Gastrocnemius medialis (tissue), 4 donors: ENCODE measurements at places on chromosomes 1 and 21. TPM values are rescaled to one million over a fixed set of nuclear protein-coding genes. Genes with fewer than 3 reads are reported as not detected.

MAP3K6 gene
- 17.8 TPM for total RNA-seq

UBXN11 gene
- total RNA-seq: 3.5 TPM

RALGPS2 gene
- 6.5 TPM for total RNA-seq

CLCA4 gene
- total RNA-seq: not detected

TTC3 gene
- total RNA-seq: 45.3 TPM

REN gene
- not detected for total RNA-seq

SMCP gene
- total RNA-seq: not detected

NFASC gene
- total RNA-seq: 4.7 TPM

GPR3 gene
- total RNA-seq: not detected

APCS gene
- not detected for total RNA-seq

CFAP141 gene
- not detected for total RNA-seq

- peaks cover 10% of the 10 kb centered on the region for H3K4me1 ChIP-seq
- H3K4me3 ChIP-seq: no peak overlapping the region
- H3K36me3 ChIP-seq: no peaks in the 10 kb centered on the region
- no peak for DNase-seq
- no peak overlapping the region for H3K27ac ChIP-seq
- H3K27me3 ChIP-seq: no peaks in the 10 kb centered on the region
Observed at GRCh38 chr1:151898519-151898991, 10.8 kb downstream of the THEM4 start.

GRCh38 chr1:163205513-163205912, 2.8 kb upstream of the RGS5 start:
- H3K27ac ChIP-seq: no peak overlapping the region
- no peaks in the 10 kb centered on the region for H3K27me3 ChIP-seq
- no peak for DNase-seq
- H3K4me3 ChIP-seq: no peak overlapping the region

DNA sequence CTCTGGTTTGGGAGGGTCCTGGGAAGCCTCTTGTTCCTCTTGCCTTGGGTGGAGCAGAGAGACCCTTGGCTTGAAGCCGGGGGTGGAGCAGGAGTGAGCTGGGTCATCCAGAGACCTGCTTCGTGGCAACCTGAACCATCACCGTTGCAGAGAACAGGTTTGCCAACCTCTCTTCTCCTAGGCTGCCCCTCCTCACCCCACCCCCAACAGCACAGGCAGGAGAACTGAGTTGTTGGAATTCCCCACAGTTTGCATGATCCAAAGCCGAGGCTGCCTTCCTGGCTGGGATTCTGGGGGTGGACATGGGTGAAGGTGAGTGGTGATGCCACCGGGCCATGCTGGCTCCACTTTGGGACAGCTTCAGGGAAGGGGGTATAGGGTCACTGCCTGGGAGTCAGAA, 2.2 kb downstream of the WNT4 start:
- H3K27me3 ChIP-seq: no peaks in the 10 kb centered on the region
- H3K4me3 ChIP-seq: no peak overlapping the region
- no peaks in the 10 kb centered on the region for H3K36me3 ChIP-seq

- H3K4me1 ChIP-seq: peaks cover 43% of the 10 kb centered on the region
- no peak overlapping the region for H3K27ac ChIP-seq
Observed at GRCh38 chr1:67574221-67574620, 110.8 kb upstream of the GADD45A start.

DNA sequence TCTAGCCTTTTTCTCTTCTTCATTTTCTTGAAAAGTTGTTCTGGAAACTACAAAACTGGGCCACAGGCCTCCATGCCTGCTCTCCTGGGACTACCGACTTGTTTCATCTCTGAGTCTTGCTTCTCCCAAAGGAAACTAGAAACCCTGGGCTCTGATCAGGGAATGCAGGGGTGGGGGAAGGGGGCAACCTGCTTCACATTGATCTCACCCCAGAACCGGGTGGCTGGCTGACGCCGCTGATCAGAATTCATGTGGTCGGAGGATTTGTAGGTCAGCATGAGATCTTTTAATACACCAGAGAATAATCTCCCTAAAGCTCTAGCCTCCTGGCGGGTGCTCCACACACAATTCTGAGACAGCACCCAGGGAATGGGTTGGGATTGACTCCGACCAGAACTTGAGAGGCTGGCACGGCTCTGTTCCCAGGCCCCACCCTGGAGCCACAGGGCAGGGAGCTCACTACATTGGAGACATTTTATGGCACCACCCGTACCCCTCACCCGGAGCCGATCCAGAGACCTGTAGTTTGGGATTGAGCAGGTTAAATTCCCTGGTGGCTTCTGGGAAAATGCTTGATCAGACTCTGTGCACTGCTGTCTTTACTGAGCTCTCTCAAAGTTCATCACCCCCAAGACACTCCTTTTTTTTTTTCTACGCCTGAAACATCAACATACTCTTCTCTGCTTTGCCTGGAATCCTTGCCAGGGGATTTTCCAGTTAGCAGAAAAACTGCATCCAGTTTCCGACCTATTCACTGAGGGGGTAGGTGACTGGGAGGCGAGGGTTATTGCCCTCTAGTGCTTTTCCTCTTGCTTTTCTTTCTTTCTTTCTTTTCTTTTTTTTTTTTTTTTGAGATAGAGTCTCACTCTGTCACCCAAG, 12.2 kb upstream of the ARHGEF10L start:
- H3K36me3 ChIP-seq: no peaks in the 10 kb centered on the region
- no peak for DNase-seq
- peaks cover 24% of the 10 kb centered on the region for H3K4me1 ChIP-seq
- no peak overlapping the region for H3K4me3 ChIP-seq

- no peaks in the 10 kb centered on the region for H3K36me3 ChIP-seq
- no peak overlapping the region for H3K27ac ChIP-seq
- H3K27me3 ChIP-seq: no peaks in the 10 kb centered on the region
Observed at GRCh38 chr1:162151900-162152829, 82.7 kb downstream of the NOS1AP start.

GRCh38 chr1:199272628-199273086, 633.8 kb downstream of the PTPRC start:
- H3K4me1 ChIP-seq: peaks cover 17% of the 10 kb centered on the region
- H3K27me3 ChIP-seq: no peaks in the 10 kb centered on the region
- no peak overlapping the region for H3K4me3 ChIP-seq
- H3K27ac ChIP-seq: no peak overlapping the region
- no peaks in the 10 kb centered on the region for H3K36me3 ChIP-seq

DNA sequence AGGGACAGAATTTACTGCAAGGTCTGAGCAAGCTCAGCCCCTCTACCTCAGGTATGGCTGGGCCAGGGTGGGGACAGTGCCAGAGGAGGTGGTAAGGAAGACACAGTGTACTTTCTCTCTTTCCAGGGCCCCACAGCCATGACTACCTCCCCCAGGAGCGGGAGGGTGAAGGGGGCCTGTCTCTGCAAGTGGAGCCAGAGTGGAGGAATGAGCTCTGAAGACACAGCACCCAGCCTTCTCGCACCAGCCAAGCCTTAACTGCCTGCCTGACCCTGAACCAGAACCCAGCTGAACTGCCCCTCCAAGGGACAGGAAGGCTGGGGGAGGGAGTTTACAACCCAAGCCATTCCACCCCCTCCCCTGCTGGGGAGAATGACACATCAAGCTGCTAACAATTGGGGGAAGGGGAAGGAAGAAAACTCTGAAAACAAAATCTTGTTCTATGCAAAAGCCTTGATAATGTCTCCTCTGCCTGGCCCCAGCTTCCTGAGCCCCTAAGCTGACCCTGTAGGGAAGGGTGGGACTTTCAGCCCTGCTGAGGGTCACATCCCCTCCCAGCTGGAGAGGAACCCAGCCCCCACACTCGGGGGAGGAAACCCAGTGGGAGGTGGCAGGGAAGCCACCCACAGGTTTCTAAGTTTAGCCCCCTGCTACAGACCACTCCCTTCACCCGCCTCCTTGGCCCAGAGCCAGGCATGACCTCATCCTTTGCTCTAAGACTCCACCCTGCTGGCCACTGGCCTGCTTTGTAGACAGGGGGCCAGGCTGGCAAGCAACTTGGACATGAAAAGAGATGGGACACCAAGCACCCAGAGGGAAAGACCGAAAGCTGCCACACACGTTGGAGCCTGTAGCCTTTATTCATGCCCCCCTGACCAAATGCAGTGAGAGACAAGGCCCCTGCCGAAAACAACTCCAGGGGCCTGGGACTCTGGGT, 6.4 kb downstream of the RHOC start:
- no peaks in the 10 kb centered on the region for H3K36me3 ChIP-seq
- H3K27me3 ChIP-seq: no peaks in the 10 kb centered on the region
- peak overlapping the region; percentile 6 for H3K4me3 ChIP-seq
- peak; percentile 78 for DNase-seq
- peak overlapping the region; percentile 94 for H3K27ac ChIP-seq

DNA sequence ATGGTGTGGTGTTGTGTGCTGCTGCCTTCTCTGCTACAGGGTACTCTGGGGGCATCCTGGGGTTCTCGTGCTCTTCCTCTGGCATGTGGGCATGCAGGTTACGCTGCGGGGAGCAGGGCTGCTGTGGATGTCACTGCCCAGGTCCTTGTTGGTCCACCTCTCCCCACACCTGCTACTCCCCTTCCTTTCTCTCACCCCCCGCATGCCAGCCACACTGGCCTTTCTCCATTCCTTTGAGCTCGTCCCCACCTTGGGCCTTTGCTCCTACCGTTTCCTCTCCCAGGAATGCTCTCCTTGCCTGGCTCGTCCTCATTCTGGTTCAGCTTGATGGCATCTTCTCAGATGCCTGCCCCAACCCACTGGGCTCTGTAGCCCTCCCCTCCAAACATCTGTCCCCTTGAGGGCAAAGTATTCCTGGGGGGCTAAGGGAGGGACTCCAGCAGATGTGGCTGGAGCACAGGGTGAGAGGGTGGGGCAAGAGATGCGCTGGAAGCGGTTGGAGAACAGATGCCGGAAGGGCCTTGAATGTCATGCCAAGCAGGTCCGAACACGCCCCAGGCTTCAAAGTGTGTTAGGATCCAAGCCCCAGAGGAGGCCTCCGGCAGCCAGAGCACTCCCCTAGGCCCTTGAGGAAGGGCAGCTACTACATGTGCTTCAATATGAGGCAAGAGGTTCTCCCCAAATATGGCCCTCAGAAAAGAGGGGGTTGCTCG, 23.4 kb downstream of the DMRTB1 start:
- H3K27ac ChIP-seq: no peak overlapping the region
- H3K27me3 ChIP-seq: no peaks in the 10 kb centered on the region
- no peaks in the 10 kb centered on the region for H3K4me1 ChIP-seq
- no peaks in the 10 kb centered on the region for H3K36me3 ChIP-seq

DNA sequence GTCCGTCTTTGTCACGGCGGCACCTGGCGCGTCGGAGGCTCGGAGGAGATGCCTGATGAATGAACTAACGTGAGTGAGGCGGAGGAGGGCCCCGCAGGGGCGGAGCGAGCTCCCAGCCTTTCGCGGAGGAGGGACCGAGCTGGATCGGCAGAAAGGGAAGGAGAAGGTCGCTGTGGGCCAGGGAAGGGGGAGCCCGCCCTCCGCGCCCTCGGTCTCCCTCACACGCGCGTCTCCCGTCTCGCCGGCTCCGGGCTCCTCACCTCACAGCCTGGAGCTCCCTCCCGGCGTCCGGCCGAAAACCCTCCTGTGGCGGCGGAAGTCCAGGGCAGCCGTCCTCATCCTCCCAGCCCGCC, 519 bp downstream of the ZNF496 start:
- no peaks in the 10 kb centered on the region for H3K27me3 ChIP-seq
- peak overlapping the region; percentile 86 for H3K27ac ChIP-seq
- peaks cover 23% of the 10 kb centered on the region for H3K4me1 ChIP-seq
- peak; percentile 43 for DNase-seq
- peak overlapping the region; percentile 93 for H3K4me3 ChIP-seq

DNA sequence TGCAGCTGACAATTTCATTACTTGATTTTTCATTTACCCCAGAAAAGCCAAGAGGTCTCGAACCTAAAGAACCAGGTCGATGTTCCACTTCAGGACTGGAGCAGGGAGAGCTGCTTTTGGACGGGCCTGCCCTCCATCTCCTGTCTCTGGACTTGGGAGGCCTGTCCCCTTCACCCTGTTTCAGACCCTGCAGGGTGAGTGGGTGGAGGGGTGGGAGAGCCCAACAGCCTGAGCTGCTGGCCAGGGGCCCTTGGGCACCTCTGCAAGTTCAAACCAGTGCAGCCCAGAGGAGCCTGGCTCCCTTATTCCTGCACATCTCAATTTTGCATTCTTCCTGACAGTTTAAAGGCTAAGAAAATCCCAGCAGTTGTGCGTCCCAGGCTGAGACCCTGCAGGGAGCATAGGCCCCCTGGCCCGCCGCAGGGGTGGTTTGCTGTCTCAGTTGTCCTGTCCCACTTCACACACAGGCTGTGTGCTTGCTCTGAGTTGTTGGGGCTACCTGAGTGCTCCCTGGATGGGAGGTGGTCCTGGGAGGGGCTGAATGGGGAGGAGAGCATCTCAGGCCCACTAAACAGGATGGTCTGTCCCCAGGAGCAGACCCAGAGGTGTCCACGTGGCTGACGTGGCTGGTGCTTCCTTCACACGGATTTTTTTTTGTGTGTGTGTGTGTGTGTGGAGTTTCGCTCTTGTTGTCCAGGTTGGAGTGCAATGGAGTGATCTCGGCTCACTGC, 443.7 kb downstream of the PTPRU start:
- peaks cover 3% of the 10 kb centered on the region for H3K4me1 ChIP-seq
- DNase-seq: no peak
- no peaks in the 10 kb centered on the region for H3K36me3 ChIP-seq
- H3K27ac ChIP-seq: no peak overlapping the region

GRCh38 chr1:180916012-180916770, 3.5 kb downstream of the KIAA1614 start:
- H3K27ac ChIP-seq: no peak overlapping the region
- H3K4me3 ChIP-seq: no peak overlapping the region
- no peaks in the 10 kb centered on the region for H3K36me3 ChIP-seq

DNA sequence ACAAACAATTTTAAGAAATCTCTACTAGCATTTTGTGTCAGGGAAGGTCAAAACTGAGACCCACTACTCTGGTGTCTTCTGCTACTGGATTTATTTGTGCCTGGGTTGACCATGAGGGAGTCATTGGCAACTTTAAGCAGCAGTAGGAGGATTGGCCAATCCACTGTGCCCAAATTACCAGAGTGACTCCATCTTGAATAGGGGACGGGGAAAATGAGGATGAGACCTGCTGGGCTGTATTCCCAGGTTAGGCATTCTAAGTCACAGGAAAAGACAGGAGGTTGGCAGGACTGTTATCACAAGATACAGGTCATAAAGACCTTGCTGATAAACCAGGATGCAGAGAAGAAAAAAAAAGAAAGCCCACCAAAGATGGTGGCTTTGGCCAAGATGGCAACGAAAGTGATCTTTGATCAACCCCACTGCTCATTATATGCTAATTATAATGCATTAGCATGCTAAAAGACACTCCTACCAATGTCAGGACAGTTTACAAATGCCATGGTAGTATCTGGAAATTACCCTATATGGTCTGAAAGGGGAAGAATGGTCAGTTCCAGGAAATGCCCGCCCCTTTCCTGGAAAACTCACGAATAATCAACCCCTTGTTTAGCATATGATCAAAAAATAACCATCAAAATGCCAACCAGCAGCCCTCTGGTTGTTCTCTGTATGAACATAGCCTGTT, 200.9 kb downstream of the LTN1 start:
- H3K27ac ChIP-seq: no peak overlapping the region
- no peak for DNase-seq
- no peaks in the 10 kb centered on the region for H3K36me3 ChIP-seq
- H3K4me3 ChIP-seq: no peak overlapping the region

- H3K27me3 ChIP-seq: no peaks in the 10 kb centered on the region
- no peak overlapping the region for H3K4me3 ChIP-seq
- DNase-seq: no peak
- H3K27ac ChIP-seq: no peak overlapping the region
- no peaks in the 10 kb centered on the region for H3K36me3 ChIP-seq
Observed at GRCh38 chr1:53336146-53336545, 8.3 kb upstream of the LRP8 start.

- DNase-seq: peak; percentile 14
- no peaks in the 10 kb centered on the region for H3K4me1 ChIP-seq
- no peak overlapping the region for H3K27ac ChIP-seq
Observed at GRCh38 chr1:101291562-101292380, 55.0 kb downstream of the S1PR1 start.
